ENCODE measurements at places on chromosomes 4 and X. TPM values are rescaled to one million over a fixed set of nuclear protein-coding genes. Genes with fewer than 3 reads are reported as not detected.

MAGED1 gene
- 91.5 TPM for total RNA-seq

DNA sequence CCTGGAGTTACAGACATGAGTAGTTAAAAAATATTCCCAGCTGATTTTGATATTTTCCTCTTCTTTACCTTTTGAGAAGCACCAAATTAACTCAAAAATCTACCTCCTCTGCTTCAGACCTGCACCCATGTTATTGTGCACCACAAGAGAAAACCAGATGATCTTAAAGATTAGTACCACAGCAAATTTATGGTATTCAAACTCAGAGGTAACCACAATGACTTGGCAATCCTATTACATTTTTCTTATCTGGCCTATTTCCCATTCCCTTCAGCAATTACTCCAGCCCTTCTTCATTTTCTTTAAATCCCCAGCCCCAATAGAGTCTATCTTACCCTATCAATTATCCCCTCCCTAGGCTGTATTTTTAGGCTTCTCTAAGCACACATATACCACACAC is 535.1 kb downstream of the FAT4 start:
- no peak for DNase-seq

DNA sequence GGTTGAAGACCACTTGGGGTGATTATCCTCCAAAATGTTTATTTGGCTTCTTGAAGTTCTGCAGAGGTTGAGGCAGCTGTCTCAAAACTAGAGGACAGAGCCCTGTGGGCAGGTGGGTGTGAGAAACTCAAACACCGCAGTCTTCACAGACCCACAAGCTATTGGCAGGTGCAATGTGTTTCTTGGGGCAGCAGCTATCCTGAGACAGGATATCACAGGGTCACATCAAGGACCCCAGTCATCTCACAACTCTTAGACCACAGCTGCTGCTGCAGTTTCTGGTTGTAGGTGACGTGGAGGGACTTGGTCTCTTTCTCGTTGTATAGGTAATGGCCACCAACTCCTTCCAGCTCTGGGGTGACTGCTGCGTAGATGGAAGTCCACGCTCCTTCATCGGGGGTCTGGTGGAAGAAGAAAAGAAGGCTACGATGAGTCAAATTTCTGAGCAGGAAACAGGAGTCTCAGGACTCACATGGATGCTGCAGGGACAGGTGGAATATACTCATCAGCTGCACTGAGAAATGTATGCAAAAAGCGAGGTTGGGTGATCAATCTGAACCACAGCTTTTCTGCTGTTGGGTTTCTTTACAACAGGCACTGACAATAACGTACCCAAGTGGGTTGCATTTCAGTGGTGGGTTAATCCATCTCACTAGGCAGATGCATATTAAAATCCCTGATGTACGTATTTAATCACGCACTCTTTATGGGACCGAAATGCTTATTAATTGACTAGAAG is 279.8 kb downstream of the DHRSX start:
- no peak for DNase-seq

- no peak for DNase-seq
Measured at GRCh38 chr4:124529131-124529530, 183.4 kb downstream of the ANKRD50 start.

GRCh38 chr4:44674471-44674870 is 3.7 kb upstream of the GUF1 start:
- no peak for DNase-seq

GAGE12F gene
- not detected for total RNA-seq

DNA sequence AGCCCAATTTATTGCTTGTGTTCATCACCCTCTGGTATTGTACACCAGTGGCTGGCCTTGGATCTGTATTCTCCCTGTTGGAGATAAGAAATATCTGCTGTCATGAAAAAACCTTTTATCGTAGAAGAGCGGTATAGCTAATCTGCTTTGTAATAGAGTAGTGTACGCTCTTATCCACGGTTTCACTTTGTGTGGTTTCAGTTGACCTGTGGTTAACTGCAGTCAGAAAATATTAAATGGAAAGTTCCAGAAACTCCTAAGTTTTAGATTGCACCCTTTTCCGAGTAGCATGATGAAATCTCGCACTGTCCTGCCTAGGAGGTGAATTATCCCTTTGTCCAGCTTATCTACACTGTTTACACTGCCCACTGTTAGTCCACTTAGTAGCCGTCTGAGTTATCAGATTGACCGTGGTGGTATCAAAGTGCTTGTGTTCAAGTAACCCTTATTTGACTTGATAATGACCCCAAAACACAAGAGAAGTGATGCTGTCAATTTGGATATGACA is 42.4 kb downstream of the KDM6A start:
- DNase-seq = no peak

NAA11 gene
- not detected for total RNA-seq

ZAR1 gene
- not detected for total RNA-seq

CLIC2 gene
- 13.1 TPM for total RNA-seq

- no peak for DNase-seq
Measured at GRCh38 chrX:101411984-101412383, 4.0 kb downstream of the HNRNPH2 start.

GRCh38 chr4:182828360-182829025 is 88.7 kb downstream of the DCTD start:
- no peak for DNase-seq

UGT2B7 gene
- total RNA-seq = 5.2 TPM

DNA sequence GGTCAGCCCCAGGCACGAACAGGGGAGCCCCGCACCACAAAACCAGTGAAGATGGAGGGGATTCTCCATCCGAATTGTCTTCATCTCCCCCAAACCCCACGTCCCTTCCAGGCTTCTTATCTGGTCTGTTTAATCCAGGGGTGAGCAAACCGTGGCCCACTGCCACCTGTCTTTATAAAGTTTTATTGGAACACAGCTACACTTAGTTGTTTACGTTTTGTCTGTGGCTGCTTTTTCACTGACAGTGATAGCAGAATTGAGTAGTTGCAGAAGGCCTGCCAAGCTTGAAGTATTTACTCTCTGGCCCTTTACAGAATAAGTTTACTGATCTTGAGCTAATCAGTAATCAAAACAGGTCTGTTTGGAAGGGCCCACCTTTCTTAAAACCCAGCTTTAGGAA is 324.0 kb downstream of the ARHGAP10 start:
- DNase-seq = no peak

BEND2 gene
- not detected for total RNA-seq

GRCh38 chr4:52588097-52588496 is 71.0 kb downstream of the USP46 start:
- peak; percentile 37 for DNase-seq

- DNase-seq = no peak
Measured at GRCh38 chr4:8338351-8338961, 68.9 kb downstream of the HTRA3 start.

DNA sequence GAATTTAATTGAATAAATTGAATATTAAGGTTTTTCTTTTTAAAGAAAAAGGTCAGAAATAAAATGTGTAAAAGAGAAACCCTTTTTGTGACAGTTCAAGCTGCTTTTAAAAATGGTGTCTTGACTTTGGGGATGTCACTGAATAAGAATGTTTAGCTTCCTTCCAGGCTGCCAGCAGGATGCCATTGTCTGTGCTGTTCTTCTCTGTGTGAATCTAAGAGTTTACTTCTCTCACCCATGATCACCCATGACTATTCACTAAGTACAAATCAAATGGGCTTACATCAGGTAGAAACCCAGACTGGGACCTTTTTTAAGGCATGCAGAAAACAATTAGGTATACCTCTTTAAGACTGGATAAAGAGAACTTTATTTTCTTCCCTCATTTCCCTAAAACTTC is 115.3 kb downstream of the DACH2 start:
- no peak for DNase-seq

GRCh38 chrX:97636473-97637140 is 752.9 kb downstream of the RPA4 start:
- DNase-seq = no peak

DNA sequence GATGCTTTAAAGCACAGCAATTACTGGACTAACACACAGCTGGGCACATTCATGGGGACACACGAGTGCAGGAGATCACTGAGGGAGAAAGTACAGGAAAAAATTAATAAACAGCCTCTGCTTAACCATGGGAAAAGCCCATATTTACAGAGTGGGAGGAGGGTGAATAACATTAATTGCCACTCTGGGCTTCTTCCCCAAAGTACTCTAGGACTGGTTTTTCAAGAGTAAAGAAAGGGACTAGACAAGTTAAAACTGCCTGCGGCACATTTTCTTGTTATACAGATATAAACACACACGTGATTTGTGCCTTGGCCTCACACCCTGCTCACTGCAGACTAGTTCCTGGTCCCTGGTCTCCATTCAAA is 179.7 kb upstream of the TET2 start:
- peak; percentile 78 for DNase-seq

GRCh38 chr4:185634066-185634652 is 98.9 kb upstream of the PDLIM3 start:
- DNase-seq = peak; percentile 36

GRCh38 chr4:37415845-37416369 is 171.4 kb downstream of the NWD2 start:
- DNase-seq = no peak

POU4F2 gene
- total RNA-seq = not detected

GRCh38 chr4:174553828-174554227 is 31.5 kb upstream of the HPGD start:
- no peak for DNase-seq
